ENCODE measurements at places on chromosomes 3 and 15. TPM values are rescaled to one million over a fixed set of nuclear protein-coding genes. Genes with fewer than 3 reads are reported as not detected.
A peak's percentile ranks its signal among the peaks of the same experiment; 100 is the strongest.

Gene CFAP100
- polyA plus RNA-seq: not detected

DNA sequence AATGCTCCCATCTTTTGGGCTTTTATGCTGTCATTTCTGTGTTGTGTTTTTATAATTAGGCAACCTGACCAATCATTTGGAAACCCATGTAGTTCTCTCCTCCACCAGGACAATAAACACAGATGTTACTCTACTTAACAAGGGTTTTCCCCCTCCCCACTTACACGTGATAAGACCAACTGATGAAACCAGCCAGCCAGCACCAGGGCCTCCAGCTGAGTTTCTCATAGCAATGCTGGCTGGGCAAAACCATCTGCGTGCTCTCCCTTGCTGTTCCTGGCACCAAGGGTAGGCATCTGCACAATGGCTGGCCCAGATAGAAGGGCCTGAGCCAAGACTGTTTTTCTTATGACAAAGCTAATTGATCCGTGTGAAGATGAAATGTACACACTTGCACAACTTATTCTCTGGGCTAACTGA is 310.4 kb downstream of the PLCL2 start:
- DNase-seq: no peak

Gene GATA2
- polyA plus RNA-seq: 18.2 TPM

DNA sequence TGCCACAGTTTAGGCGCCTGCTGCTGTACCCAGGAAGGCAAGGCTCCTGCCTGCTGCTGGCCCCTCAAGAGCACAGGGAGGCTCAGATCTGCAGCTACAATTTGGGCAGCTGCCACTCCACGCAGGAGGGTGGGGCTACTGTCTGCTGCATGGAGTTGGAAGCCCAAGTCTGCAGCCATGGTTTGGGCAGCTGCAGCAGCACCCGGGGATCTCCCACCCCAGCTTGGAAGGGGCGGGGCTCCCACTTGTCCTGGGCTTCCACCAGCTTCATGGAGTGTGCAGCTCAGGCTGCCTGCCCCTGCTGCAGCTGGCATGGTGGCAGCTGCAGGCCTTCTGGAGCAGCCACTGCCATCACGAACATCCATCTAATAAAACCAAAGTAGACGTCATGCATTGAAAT is 512.9 kb downstream of the PYDC2 start:
- no peak for DNase-seq

- DNase-seq: no peak
These were observed 61.8 kb upstream of the SEC61A1 start for GRCh38 chr3:127990461-127990860.

DNA sequence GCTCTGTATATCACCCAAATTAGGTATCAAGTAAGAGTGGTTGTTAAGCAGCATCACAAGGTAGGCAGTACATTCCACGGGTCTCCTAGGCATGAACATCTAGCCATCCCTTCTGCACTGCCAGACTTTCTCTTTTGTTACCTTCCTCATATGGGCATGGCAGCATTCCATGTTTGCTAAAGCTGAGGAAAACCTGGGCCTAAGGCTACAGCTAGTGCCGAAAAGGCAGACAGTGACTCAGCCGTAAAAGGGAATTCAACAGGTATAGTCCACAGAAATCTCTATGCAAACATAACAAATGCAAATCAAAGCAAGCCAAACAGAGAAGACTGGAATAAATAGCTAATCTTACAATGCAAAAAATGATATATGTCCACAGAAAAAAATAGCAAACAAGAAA is 645.4 kb downstream of the ZBBX start:
- no peak for DNase-seq

Gene ZPLD1
- not detected for polyA plus RNA-seq

DNA sequence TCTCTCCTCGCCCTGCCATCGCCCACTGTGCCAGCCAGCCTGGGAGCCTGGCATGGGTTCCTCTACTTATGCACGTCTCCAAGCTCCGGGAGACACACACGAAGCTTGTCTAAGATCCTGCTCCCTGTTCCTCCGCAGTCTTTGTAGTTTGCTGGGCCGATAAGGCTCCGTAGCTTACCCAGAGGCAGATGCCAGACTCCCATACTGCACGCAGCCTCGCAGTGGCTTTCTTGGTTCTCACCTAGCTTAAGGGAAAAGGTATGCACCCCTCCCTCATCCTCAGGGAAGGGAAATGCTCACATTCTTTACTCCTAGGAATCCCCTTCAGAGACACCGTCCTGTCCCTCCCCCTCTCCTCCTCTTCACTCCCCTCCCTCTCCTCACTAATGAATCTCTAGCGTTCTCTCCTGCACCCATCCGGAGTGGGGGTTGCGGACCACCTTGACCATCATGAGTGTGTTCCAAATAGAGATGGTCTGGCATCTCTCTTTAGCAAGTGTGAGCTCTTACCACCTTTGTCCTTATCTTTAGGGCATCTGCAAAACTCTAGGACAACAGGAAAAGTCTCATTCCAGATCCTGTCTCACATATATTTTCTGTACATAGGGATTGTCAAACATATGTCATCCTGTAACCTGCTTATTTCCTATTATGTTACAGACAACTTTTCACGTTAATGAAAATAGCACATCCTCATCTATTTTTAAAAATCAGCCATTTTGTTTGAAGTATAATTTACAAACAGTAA is 56.5 kb downstream of the TMEM266 start:
- DNase-seq: no peak

- DNase-seq: no peak
These were observed 27.1 kb downstream of the CGGBP1 start for GRCh38 chr3:88031642-88032077.

- no peak for DNase-seq
These were observed 12.2 kb downstream of the SEMA7A start for GRCh38 chr15:74421302-74422245.

DNA sequence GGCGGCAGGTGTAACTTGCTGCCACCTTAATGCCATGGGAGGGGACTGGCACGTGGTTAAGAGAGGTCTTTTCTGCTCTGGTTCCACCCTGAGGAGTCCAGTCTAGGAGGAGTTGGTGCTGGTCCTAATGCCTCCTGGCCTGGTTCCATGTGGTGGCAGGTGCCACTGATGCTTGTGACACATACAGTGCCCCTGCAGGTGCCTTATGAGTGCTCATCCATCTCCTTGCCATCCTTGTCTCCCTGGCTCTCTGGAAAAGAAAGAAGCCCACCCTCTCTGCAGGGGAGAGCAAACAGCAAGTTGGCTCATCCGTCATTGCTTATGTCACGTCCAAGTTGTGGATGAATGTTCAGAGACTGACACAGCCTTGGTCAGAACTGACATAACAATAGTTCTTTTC is 175.8 kb upstream of the DPH6 start:
- DNase-seq: no peak

DNA sequence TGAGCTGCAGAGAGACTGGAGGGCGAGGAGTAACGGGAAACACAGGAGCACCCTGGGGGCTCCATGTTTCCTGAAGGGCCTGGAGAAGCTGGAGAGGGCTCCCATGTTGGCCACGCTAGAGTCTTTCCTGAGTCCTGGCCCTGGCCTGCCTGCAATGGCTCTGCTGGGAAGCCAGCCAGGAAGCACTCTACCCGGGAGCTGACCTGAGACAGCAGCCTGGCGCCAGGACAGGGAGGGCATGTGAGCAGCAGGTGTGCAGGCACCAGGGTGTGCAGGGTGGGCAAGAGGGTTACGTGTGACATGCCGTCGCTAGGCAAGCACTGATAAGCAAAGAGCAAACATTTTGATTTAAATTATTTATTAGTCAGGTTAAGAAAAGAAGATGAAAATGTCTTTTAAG is 301.4 kb downstream of the OCA2 start:
- DNase-seq: peak; percentile 82

DNA sequence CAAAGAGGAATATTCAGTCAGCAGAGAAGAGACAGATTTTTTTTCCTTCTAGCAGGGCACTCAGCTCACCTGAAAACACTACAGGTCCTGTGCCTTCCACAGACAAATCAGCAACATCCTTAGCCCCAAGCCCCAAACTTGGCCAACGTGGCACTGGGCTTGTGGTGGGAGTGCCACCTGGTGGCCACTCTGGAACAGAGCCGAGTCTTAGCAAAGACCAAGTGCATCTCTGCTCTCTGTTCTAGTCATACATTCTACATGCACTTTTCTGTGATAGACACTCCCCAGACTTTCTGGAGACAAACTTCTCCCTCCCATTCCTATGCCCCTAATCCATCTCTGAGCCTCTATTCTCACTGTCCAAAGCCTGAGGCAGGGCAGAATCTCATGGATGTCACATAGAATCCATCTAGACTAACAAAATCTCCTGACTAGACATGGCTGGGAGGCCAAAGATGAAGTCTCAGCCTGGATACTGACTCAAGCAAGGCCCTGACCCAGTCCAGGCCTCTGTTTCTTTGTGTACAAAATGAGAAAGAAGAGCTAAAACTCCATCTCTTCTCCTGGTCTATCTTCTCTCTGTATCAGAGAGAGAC is 5.1 kb upstream of the SEMA7A start:
- DNase-seq: peak; percentile 62

DNA sequence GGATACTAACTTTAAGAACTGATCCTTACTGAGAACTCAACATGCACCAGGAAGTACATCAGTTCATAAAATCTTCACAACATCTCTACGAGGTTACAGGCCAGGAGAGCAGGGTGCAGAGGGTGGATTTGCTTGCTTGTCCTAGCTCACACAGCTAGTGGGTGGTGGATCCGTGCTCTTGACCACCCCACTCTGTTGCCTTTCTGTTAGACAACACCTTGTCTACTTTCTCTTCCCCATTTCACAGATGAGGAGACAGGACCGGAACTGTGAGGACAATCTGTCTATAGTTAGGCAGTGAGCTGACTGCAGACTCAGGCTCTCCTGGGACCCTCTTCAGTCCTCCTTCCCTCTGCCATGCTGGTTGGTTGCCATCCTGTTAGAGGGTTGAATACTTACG is 221.7 kb upstream of the TLE3 start:
- DNase-seq: no peak

Gene ADAMTS17
- 0.30 TPM for polyA plus RNA-seq

Gene ACAN
- polyA plus RNA-seq: 0.08 TPM

GRCh38 chr3:47612178-47612577 is 33.5 kb upstream of the CSPG5 start:
- DNase-seq: no peak

- no peak for DNase-seq
These were observed 400.7 kb downstream of the FGF12 start for GRCh38 chr3:192326656-192327055.

DNA sequence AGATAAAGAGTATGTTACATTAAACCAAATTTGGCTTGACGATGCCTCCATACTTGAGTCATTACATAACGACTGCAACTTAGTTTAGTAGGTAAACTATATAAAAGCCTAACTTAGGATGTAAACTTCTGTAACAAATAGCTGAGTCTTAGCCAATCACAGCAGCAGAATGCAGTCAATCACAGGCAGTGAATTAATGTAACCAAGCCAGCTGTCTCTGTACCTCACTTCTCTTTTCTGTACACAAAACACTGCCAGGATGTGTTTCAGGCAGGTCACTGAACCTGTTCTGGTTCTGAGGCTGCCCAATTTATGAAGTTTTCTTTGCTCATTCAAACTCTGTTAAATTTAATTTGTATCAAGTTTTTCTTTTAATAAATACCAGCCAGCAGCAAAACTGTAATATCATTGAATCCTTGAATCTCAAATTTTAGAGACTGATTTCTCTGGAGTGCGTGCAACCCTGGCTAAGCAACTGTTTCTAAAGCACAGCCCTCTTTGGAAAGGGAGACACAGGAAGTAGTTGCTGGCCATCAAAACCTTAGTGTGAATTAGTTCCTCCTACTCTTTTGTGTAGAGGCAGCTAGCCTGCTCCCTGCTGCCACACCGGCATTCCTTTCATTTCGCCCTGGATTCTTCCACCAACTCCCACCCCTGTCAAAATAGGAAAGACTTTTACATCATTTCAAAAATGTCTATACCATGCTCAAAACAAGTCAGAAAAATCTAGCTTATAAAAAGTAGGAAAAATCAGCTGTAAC is 15.2 kb downstream of the RFTN1 start:
- no peak for DNase-seq

Gene FANCD2OS
- polyA plus RNA-seq: not detected

DNA sequence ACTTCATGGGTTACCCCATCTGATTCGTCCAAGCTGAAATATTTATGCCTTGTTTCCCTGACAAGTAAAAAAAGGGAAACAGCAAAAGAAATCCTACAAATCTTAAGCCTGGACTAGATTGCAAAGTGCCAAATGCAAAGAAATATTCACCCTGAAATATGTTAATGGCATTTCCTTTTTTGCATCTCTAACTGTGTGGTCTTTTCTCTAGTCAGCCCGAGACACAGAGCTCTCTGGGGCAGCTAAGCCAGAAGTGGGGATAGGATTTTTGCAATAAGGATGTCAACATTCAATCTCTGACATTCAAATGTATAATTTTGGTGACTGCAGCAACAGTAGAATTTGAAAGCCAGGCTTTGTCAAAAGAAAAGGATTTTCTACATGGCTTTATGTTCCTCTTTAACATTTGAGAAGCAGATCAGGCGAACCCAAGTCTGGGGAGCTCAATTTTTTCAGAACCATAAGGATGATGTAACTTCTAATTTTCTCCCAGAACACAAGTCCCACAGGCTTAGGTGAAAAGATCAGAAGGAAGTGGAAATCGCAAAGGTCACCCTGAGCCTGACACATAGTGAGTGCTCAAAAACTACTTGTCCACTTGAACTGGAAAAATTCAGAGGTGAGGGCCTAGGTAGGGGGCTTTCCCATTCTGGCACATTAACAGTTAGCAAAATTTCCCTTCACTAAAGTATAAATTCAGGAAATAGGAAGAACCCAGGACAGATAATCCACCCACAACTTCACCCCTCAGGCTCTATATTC is 28.2 kb upstream of the KCNMB3 start:
- no peak for DNase-seq

Gene ACY1
- polyA plus RNA-seq: 18.3 TPM

GRCh38 chr3:56962206-56962605 is 98.3 kb upstream of the SPATA12 start:
- DNase-seq: no peak

DNA sequence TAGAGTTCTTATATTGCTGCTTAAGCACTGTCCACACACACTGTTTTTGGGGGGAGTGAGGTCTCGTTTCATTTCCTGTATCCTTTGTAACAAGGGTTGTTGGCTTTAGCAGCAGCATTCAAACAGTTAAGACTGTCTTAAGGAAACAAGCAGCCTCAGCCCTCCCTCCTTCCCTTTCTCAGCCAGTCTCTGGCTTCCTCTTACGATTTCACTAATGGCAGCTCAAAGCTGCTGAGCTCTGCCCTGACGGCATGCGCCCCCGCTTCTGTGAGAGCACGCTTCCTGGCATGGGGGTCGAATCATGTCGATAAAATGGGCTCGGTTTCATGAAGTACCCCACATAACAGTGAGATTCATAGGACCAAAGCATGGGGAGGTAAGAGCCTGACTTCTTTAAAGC is 105.0 kb downstream of the KLHL25 start:
- no peak for DNase-seq

Gene CCDC33
- polyA plus RNA-seq: 0.08 TPM

- DNase-seq: peak; percentile 4
These were observed 94.2 kb upstream of the ALDH1A3 start for GRCh38 chr15:100785181-100786138.

Gene IL5RA
- 0.11 TPM for polyA plus RNA-seq

Gene GPR15
- not detected for polyA plus RNA-seq

GRCh38 chr15:44038755-44039191 is 156.3 kb downstream of the FRMD5 start:
- no peak for DNase-seq

GRCh38 chr3:52046186-52046901 is 10.0 kb downstream of the DUSP7 start:
- no peak for DNase-seq

All from heart left ventricle (tissue), 16 donors.